ENCODE measurements at places on chromosomes 13 and 19.

DNA sequence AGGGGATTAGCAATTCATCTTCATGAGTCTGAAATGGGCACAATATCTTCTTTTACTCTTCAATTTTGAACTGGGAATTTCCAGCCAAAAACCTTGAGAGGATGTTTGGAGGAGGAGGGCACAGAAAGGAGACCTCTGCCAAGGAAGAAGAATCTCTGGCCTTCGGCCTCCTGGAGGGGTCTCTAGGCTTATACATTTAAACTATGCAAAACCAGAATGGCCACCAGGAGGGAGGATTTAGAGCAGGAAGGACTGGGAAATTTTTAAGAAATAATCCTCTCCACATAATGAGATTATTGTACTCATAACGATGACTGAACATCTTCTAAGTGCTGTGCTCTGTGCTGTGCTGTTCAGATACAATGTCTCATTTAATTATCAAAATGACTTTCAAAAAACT is 325.9 kb downstream of the NDFIP2 start:
- DNase-seq, result no peak

DNA sequence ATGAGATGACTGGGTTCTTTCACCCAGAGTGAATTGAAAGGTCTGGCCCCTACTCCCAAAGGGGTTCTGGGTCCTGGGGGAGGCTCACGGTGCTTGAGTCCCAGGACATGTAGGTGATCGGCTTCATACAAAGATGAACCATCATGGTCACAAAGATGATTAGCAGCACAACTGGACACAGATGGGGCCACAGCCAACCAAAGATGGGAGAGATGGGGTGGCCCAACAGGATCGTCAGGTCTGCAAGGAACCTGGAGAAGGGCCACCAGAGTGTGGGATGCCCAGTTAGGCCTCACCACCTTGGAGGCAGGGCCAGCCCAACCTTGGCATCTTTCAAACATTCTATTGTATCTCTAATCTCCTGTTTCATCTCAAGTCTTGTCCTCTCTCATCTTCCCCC is 34.5 kb downstream of the SLC6A16 start:
- DNase-seq, result no peak

- no peak for DNase-seq
These were observed 2.9 kb upstream of the PPP6R1 start for GRCh38 chr19:55261671-55262126.

GRCh38 chr19:51568456-51568855 is 2.6 kb upstream of the ZNF175 start:
- DNase-seq, result no peak

DNA sequence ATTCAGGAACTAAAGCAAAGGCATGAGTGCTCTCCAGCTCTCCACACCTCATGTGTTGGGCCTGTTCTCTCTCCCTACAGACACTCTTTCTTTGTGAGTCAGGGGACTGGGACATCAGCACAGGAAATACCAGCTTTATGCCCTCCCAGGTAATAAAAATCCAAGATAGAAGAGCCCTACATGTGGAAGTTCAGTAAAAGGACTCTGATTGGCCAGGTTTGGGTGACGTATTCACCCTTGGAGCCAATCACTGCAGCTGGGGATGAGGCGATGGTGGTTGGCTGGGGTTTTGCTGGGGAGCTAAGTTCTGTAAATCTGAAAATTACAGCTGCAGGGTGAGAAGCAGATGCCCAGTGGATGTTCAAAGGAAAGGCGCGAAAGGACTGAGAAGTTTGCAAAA is 32.5 kb downstream of the CCDC70 start:
- DNase-seq, result no peak

Data from HEK293T (cell line).